ENCODE measurements at places on chromosomes 3 and 15.

DNA sequence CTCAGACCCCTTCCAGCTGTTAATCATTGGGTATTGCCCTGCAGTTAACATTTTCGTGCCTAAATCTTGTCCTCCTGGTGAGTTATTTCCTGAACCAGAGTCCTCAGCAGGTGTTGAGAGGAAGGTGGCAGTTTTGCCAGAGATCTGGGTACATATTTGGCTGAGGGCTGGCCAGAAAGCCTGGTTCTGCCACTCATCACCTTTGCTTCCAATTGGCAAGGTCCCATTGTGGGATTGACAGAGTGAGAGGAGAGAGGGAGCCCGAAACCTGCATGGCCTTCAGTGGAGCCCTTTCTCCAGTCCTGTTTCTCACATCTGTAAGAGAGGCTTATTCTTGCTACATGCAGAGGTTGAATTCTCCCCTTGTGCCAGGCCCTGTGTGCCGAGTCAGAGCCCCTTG, 8.9 kb upstream of the TKT start:
- no peak for DNase-seq

DNA sequence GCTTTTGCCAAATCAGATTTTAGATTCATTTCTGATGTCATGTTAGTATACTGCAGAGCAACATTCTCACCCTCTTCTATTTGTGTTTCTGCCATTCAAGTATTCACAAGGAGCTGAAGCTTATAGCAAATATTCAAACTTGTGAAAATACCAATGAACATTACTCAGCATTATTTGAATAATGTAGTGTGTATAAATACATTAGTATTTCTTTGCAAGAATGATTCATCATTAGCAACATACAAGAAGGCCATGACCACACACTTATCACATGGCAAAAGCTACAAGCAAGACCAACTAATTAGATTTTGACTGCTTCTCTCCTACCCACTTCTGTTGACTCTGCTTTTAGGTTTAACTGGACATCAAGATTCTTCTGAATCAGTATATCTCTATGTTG, 124.9 kb downstream of the IGSF11 start:
- DNase-seq, result no peak

GRCh38 chr3:165197481-165197800, 1.3 kb upstream of the SLITRK3 start:
- no peak for DNase-seq

DNA sequence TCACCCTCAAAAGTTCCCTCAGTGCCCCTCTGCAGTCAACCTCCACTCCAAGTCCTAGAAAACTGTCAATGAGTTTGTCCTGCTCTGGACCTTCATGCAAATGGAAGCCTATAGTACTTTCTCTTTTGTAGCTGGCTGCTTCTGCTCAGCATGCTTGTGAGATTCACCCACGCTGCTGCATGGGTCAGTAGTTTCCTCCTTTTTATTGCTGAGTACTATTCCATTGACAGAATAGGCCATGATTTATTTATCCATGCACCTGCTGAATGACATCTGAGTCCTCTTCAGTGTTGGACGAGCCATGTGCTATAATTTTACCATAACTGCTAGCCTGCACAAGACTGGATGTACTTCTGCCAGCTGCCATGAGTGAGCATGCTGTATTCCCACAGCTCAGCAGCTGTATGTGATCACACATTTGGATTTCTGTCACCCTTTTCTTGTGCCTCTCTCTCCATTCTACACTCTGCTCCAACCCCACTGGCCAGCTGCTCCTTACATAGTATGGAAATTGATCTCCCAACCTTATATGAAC, 26.3 kb downstream of the CDCP1 start:
- no peak for DNase-seq

DNA sequence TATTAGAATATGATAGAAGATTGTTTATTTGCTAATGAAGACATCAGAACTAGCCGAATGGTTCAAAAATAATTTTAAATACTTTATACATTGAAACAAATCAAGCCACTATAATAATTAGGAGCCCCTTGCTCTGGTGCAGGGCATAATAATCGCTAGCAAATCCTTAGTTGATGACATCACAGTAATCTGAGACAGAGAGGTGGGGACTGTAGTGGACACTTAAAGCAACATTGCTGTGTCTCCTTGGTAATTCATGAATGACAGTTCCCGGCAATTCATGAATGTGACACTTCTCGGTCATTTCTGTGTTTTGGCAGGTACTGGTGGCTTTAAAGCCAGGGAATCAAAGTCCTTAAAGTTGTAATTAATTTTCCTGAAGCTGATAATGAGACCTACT, 114.3 kb downstream of the PPM1L start:
- DNase-seq, result no peak
